ENCODE measurements at places on chromosomes 6 and 20.

GRCh38 chr6:15447546-15448267 is 201.8 kb downstream of the JARID2 start:
- DNase-seq, result no peak

- DNase-seq, result no peak
Measured at GRCh38 chr6:57315111-57315510, 2.3 kb upstream of the PRIM2 start.

DNA sequence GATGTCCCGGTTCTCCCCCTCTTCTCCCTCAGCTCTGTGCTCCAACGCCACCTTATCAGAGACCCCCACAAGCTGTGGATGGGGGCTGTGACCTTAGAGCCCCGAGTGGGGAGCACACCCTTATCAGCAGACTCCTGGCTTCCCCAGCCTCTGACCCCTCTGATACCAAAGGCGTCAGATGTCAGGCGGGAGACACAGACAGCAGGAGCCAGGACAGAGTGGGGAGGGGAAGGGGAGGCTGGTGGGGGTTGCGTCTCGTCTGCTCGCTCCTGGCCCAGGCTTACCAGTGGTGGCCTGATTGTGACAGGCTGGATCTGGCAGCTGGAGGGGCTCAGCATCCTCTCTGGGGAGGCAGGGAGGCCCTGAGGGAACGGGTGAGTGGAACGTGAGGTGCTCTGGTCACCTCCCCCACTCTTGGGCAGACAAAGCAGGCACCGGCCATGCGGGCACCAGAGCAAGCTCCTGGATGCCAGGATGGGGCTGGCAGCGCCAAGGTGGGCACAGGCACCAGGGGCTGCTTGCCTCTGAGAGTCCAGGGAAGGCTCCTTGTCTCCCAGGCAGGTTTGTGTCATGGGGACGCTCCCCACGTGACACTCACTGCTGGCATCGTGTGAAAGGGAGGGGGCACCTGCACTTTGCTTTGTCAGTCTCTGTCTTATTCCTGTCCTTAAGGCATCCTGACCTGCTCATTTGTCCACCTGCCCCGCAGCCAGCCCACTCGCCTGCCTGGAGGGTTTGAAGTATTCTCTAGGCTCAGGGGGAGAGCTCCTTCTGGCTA is 27.8 kb upstream of the GATA5 start:
- no peak for DNase-seq

- no peak for DNase-seq
Measured at GRCh38 chr20:10242166-10242565, 23.5 kb downstream of the SNAP25 start.

DNA sequence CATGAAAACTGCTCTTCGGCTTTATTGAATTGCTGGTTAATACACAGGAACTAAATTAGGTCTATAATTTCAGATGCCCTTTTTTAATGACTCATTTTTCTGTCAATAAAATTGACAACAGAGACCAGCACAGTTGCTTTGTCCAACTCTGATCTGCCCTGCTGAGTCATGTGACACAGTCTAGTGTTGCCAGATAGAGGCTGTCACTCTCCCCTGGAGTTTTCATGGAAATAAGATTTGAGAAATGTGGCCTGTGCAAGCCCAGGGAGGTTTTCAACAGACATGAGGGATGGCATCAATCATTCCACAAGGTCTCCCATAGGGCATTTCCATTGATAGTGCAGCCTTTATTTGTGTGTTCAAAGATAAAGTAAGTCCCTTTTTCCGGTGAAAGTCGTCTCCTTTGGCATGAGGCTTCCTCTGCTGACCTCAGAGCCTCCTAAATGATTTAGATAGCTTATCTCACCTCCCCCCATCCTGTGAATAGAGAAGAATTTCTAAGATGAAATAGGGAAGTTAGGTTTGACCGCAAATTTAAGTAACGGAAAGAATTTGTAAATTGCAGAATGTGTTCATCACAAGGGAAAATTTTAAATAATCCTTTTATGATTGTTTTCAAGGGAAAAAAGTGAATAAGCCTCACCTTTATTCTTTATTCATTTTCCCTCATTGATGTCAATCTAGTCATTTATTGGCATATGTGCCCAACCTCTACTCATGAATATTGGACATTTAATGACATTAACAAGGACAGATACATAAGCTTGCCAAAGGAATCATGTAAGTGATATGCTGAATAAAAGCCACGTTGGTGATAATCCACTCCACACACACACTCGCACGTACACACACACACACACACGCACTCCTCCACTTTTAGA is 277.7 kb downstream of the ADGB start:
- DNase-seq, result peak; percentile 27

GRCh38 chr6:140586426-140587061 is 1212.1 kb upstream of the CITED2 start:
- peak; percentile 7 for DNase-seq

DNA sequence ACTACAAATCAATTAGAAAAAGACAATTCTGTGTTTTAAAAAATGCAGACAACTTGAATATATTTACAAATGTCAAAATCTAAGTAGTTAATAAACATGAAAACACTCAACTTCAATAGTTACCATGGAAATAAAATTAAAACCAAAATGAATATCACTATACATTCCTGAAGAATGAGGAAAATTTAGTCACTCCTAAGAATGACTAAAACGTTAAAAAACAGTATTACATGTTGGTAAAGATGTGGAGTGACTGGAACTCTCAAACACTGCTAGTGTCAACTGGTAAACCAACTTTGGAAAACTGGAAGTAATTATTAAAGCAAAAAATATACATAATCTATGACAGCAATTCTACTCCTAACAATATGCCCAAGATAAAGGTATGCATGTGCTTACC is 36.3 kb downstream of the AHI1 start:
- DNase-seq, result no peak

DNA sequence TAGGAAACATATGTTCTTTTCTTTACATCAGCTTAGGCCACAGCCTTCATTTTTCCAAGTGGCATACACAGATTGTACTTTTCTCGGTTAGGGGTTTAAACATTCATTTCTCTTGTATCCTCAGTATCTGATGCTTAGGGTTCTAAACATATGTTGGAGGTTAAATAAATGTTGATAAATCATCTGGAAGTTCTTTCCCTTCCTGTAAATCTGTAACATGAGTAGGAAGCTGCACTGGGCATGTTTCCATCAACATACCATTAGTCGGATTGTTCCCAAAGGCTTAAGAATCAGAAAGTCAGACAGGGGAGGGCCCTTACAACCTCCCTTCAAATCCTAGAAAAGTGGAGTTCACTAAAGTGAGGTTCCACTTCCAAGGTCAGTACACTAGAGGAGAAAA is 54.8 kb upstream of the BCLAF1 start:
- DNase-seq, result no peak

GRCh38 chr6:20182069-20182468 is 30.2 kb downstream of the MBOAT1 start:
- no peak for DNase-seq

GRCh38 chr6:5626727-5627426 is 365.6 kb downstream of the FARS2 start:
- peak; percentile 19 for DNase-seq

GRCh38 chr20:10447028-10447427 is 11.9 kb downstream of the SLX4IP start:
- peak; percentile 64 for DNase-seq

DNA sequence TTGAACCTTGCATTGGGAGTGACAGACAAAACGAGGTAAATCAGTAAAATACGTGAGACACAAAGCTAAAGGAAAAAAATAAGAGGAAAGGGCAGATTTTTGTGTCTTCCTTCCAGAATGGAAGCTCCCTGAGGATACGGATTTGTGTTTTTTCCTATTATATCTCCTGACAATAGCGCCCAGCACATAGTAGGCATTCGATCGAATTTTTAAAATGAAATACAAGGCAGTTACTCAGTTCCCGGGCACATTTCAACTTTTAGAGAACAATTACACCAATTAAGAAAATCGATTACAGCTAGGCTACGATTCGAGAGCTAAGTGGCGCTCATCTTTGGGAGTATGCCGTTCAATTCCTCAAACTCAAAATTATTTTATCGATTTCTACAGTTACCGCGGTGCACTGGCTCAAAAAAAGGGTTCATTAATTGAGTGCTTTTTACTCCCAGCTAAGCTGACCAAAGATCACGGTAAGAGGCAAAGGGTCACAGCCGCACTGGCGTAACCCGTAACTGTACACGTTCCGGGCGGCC is 443 bp downstream of the RMND1 start:
- no peak for DNase-seq

DNA sequence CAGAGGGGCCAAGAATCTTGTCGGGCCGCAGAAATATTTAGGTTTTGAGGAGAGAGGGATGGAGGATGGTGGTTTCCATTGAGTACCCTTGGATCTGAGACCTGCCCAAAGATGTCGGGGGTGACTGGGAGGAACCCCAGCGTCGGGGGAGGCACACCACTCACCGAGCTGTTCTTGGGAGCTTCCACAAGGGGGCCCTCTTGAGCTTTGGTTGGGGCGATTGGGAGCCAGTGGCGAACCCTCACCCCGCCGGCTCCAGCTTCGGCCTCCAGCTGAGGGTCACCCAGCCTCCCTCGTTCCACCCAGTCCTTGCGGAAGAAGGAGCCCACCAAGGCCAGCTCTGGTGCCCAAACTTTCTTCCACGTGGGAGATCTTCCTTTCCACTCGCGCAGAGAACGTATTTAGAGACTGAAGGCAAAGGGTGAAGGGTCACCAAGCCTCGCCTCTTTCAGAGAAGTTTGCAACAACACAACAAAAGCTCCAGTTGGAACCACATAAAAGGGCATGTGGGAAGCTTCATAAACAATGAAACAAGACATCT is 33.6 kb downstream of the APCDD1L start:
- peak; percentile 77 for DNase-seq

DNA sequence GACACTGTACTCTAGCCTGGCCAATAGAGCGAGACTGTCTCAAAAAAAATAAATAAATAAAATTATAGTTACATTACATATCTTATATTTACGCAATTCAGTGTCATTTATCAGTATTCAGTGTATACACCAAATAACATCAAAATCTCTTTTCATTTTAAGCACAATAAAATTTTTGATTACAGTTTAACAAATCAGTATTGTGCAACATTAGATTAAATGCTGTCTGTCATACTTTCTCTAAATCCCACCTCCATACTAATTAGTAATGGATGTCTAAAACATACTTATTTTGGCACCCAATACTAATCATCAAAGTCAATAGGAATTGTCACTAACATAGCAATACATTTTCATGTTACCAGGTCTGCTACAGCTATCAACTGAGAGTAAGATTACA is 27.4 kb downstream of the IBTK start:
- no peak for DNase-seq

- DNase-seq, result no peak
Measured at GRCh38 chr6:170209354-170210025, 81.4 kb downstream of the DLL1 start.

GRCh38 chr6:156729248-156729647 is 47.9 kb upstream of the ARID1B start:
- DNase-seq, result no peak

GRCh38 chr6:63188828-63189227 is 22.4 kb upstream of the FKBP1C start:
- DNase-seq, result no peak

- DNase-seq, result no peak
Measured at GRCh38 chr20:25046181-25046641, 11.7 kb downstream of the ACSS1 start.

- no peak for DNase-seq
Measured at GRCh38 chr6:22146931-22147701, 149.7 kb downstream of the PRL start.

GRCh38 chr6:51479296-51479695 is 608.1 kb downstream of the PKHD1 start:
- no peak for DNase-seq

DNA sequence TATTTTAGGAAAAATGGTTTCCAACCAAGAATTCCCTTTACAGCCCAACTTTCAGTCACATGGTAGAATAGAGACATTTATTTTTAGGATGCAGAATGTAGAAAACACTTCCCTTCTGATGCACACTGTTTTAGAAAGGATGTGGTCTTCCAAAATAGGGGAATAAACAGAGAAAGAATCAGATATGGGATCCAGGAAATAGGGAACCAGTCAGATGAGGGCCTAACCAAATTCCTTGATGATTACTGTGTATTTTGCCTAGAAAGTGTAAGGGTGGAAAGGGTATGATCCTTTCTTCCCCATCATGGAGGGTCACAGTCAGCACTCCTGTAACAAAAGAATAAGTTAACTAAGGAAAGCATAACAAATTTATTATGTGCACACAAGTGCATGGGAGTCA is 27.4 kb downstream of the SLX4IP start:
- DNase-seq, result no peak

All from stimulated activated CD4-positive, alpha-beta T cell treated with anti-CD3 and anti-CD28 coated beads, Interleukin-15, amount 100 ng/mL, for 24 hours (primary cell).